Nasal cavity respiratory epithelium epithelial cell of viscerocranial mucosa (primary cell): ENCODE measurements at places on chromosomes 7 and 10. TPM values are rescaled to one million over a fixed set of nuclear protein-coding genes. Genes with fewer than 3 reads are reported as not detected.

AKR1C4 gene
- total RNA-seq = not detected in 2 replicates

SMURF1 gene
- total RNA-seq = 51.3 and 58.8 TPM in 2 replicates

MYL10 gene
- not detected in 2 replicates for total RNA-seq

AKR1B15 gene
- 0.34 and 0.50 TPM in 2 replicates for total RNA-seq

AHR gene
- total RNA-seq = 138 and 303 TPM in 2 replicates

GRID2IP gene
- under 0.01 and 0.14 TPM in 2 replicates for total RNA-seq

CNPY1 gene
- total RNA-seq = not detected in 2 replicates

LIPK gene
- 0.21 and 0.68 TPM in 2 replicates for total RNA-seq

GCK gene
- 0.14 and 0.34 TPM in 2 replicates for total RNA-seq

OPN1SW gene
- total RNA-seq = not detected in 2 replicates
